ENCODE measurements at places on chromosomes 6 and 20.

- DNase-seq, result peak; percentile 80
These were observed 523 bp downstream of the CDS2 start for GRCh38 chr20:5127204-5127858.

GRCh38 chr6:42644211-42644610, 78.2 kb downstream of the PRPH2 start:
- no peak for DNase-seq

DNA sequence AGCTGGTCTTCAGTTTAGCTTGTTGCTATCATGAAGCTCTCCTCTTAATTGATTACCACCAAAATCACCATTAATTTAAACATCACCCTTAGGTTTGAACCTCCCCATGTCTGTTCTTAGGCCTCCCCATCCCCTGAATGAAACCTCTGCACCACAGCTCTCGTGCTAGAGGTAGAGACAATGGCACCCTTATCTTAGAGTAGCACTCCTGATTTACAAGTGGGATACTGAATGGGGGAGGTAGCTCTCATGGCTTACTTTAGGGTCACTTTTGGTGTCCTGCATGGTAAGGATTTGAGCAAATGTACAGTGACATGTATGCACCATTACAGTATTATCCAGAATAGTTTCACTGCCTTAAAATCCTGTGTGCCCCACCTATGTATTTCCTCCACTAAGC, 115.6 kb upstream of the ADTRP start:
- DNase-seq, result no peak

DNA sequence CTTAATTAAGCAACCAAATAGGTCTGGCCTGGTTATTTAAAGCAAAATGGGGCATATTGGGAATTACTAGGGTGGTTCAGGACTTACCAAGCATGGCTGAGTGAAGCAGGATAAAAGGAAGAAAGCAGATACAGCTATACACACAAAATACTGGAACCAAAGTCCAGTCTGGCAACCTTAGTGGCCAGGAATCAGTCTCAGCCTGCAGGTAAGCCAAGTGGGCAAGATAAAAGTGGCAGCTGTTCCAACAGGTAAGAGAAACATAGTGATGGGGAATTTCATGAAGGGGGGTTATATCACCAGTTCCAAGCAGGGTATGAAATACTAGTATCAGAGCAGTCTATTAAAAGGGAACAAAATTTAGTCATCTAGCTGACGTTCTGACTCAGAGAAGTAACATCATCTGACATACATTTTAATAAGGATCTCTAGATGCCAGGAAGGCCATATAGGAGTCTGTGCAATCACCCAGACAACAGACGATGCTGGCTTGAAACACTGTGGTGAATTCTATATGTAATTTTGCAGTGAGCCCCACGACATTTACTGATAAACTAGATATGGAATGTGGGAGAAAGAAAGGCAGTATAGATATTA, 292.1 kb upstream of the HSF2 start:
- no peak for DNase-seq

GRCh38 chr20:7665376-7665775, 274.9 kb downstream of the HAO1 start:
- no peak for DNase-seq

- no peak for DNase-seq
These were observed 110.9 kb downstream of the ZFAND3 start for GRCh38 chr6:37930288-37930971.

DNA sequence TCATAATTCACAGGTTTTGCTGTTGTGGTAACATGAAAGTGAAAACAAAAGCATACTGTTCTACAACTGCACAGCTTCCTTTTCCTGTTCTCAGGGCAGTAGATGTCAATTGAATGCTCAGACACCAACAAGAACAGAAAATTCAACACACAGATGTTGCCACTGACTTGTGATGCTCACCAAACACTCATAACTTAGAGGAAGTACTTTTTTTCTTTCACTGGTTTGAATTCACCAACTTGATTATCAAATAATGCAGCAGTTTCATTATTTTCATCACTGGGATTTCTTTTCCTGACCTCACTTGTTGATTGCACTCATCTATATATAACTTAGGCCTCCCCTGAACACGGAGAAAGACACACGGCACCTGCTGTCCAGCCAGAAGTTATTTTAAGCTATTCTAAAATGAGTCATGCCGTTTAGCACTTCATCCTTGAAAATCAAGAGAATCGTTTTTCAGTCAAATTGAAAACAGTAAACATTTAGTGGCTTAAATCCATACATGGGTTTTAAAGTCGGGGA, 949 bp downstream of the TXLNB start:
- DNase-seq, result peak; percentile 80

DNA sequence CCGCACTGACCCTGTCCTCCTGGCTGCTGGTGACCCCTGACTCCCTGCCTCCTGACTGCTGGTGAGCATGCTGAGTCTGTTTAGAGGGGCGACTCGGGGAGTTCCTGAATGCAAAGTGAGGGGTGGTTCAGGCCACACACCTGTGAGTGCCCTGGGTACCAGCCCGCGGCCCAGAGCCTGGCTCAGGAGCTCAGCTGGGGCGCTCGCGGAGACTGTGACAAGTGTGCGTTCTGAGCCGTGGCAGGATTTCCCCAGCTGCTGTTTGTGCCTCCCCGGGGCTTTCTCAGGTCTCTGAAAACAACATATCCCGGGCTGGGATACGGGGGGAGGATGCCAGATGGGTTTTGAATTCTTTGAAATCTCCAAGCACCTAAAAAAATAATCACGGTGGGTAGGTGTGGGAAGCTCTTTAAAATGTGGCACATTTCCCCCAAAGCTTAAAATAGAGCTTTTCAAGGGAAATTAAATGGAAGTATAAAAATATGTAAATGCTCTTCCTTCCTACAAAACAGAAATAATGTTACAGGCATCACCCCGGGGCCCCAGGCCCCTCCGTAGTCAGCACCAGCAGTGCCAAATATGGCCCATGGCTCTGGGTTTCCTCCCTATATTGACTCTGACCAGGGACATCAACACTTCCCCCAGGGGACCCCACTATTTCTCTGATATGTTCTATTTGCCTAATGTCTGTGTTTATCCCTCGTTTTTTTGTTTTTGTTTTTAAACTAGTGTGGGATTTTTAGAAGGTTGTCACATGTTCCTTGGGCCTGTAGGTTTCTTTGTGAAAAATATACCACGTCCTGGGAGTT, 49.9 kb upstream of the TAGAP start:
- DNase-seq, result peak; percentile 68
